ENCODE measurements at places on chromosomes 7 and 10.

- DNase-seq, result peak; percentile 59
Observed at GRCh38 chr10:110706690-110707098, 62.6 kb downstream of the RBM20 start.

GRCh38 chr10:86293396-86293791 lies 73.2 kb downstream of the GRID1 start:
- no peak for DNase-seq

- DNase-seq, result no peak
Observed at GRCh38 chr7:85095806-85096205, 91.0 kb downstream of the SEMA3D start.

- no peak for DNase-seq
Observed at GRCh38 chr10:1043532-1043995, 5.4 kb downstream of the IDI1 start.

GRCh38 chr10:450463-450862 lies 239.0 kb downstream of the DIP2C start:
- no peak for DNase-seq

DNA sequence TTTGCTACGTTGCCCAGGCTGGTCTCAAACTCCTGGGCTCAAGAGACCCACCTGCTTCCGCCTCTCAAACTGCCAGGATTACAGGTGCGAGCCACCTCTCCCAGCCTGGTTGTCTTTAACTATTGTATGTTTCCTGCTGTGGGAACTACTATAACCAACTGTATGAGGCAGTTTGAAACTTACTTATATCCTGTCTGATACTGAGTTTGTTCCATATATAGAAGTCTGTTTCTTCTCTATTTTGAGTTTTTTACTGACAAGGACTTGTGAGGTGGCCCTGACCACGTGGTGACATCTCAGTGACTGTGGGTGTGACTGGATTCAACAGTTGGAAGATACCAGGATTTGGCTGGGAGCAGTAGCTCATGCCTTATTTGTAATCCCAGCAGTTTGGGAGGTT lies 14.2 kb downstream of the FBH1 start:
- DNase-seq, result no peak
